Frontal cortex (tissue), 4 donors: ENCODE measurements at places on chromosomes 7 and 10. TPM values are rescaled to one million over a fixed set of nuclear protein-coding genes. Genes with fewer than 3 reads are reported as not detected.

The CDK5 gene
- total RNA-seq = 47.7 TPM

The ACSM6 gene
- not detected for total RNA-seq

The VWA2 gene
- total RNA-seq = 2.9 TPM

DNA sequence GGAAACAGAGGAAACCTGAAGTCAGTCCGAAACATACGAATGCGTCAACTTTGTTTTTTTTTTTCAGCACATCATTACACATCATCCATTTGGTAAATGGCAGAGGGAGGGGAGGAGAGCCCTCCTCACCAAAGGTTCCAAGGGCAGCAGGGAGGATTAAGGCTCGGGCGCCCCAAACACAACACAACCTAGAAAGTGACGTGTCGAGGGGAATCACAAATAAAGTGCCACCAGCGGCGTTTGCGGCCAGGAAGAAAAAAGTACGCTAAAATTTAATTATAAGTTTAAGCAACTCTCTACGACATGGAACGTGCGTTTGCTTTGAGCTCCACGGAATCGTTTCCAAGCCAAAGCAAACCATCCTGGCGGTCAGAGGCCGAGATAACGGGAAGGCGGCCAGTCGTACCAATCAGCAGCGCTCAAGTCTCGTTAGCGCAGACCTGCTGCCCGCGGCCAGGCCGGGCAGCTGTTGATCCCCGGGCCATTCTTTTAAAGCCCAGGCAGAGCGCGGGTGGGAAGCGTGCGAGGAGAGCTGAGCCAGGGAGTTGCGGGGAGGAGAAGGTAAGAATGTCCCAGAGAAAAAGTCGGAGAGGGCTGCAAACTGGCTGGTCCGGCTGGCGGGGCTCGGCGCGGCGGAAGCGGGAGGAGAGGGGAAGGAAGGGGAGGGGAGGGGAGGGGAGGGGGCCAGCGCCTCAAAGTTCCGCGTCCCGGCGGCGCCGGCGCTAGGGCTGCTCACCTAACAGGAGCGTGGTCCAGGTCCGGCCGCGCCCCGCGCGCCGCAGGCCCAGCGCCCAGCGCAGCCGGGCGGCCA, 719 bp downstream of the DPY19L1 start:
- DNase-seq = peak; percentile 30

The CTAGE8 gene
- 0.41 TPM for total RNA-seq

The PRF1 gene
- total RNA-seq = not detected

- no peak for DNase-seq
Measured at GRCh38 chr10:105352281-105352680, 711.2 kb downstream of the SORCS3 start.

DNA sequence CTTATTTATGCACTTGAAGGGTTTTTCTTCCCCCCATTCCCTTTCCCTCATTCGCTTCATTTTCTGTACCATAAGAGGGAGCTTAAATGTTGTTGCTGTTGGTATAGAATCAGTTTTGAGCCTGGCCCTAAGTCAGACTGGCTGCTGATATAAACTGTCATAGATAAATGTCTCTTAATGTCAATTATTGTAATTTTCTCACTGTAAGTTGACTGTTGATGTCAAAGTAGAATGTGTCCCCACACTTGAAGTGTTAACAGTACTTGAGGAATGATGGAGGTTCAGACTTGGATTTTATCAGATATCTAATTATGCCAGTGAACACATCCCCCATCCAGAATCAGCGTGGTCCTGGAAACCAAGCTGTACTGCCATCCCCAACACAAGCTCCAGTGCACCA, 87.8 kb downstream of the PRR15 start:
- no peak for DNase-seq

- DNase-seq = no peak
Measured at GRCh38 chr10:108850138-108850854, 1073.0 kb downstream of the XPNPEP1 start.

The NEBL gene
- 64.0 TPM for total RNA-seq

DNA sequence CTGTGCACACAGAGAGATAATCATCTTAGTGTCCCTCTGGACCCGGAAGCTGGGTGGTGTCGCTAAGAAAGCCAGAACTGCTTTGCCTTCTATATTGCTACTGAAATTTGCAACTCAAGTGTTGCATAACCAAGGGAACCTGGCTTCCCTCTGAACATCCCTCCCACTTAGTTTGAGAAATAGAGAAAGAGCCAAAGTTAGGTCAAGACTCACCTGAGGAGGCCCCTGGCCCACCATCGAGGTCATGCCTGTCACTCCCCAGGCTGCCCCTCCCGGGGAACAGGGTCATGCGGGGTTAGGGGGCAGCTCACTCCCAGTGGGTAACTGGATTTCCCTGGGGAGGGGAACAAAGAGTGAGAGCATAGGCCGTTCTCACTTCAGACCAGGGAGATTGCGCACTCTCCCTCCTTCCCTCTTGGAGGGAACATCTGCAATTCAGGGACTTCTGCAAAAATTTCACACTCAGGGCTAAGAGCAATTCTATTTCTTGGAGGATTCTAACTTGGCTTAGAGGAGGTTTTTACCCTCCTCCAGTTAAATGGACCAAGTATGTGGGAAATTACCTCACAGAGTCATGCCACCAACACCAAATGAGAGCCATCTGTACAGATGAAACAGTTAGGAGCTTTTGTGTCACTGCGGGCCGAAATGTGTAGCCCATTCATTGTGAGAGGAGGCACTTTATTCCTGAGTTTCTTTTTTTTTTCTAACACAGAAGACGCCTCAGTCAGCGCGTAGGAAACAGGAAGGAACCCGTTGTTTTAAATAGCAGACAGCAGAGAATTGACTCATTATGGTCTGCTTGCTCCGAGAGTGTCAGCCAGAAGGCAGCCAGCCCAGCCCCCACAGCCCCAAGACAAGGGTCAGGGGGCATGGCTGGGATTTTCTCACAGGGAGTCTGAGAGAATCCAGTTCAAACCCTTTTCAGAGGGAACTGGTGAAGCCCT, 221.3 kb downstream of the ARHGAP12 start:
- DNase-seq = peak; percentile 51

The SPDYE6 gene
- not detected for total RNA-seq

DNA sequence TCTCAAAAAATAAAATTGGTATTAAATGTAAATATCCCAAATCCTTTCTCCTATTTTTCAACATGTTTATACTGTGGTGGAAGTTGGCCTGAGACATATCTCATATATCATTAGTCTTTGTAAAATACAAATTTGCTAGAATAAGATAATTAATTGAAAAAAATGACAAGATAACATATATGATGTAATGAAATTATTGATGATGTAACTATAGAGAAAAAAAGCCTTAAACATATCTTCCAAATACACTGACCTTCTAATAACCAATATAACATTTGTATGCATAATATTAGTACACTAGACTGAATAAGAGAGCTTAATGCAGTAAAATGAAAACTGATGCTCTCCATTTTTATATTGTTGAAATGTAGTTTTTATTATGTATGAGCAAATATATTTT, 104.3 kb downstream of the PRKG1 start:
- DNase-seq = no peak

The CLEC2L gene
- 2.0 TPM for total RNA-seq

DNA sequence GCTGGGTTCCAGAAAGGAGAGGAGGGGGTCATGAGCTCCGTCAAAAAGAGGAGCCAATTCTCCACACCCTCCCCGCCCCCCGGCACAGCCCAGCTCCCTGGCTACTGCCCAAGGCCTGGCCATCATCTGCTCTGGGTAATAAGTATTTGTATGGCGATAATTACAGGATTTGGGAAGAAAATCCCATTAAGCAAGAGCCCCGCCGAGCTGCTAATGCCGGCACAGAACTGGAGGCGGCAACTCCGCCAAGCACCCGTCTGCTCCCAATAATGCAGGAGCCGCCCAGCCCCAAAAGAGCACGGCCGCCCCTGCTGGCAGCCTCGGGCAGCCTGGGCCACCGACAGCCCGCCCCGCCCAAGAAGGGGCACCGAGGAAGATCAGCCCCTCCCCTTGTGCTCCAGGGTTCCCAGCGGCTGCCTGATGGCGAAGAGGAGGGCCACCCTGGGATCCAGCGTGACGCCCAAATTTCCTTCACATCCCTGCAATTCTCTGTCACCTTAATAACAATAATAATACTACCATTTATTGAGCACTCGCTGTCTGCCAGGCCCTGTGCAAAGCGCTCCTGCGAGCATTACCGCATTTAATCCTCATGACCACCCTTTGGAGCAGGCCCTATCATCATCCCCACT, 5.9 kb downstream of the SLIT1 start:
- DNase-seq = peak; percentile 61

- peak; percentile 75 for DNase-seq
Measured at GRCh38 chr7:954330-955238, at the start of gene ADAP1. Gene ADAP1, minus strand, starts transcription at chr7:954680. Its CDS starts 203 bp downstream, at chr7:954477.

The TNPO3 gene
- total RNA-seq = 101 TPM

- no peak for DNase-seq
Measured at GRCh38 chr7:20140291-20141001, 76.7 kb downstream of the MACC1 start.

The DNAJC12 gene
- 4.5 TPM for total RNA-seq

The FAM24B gene
- total RNA-seq = 2.9 TPM
